ENCODE measurements at places on chromosomes 11 and 22.

- no peak for DNase-seq
These were observed 21.2 kb downstream of the PACSIN2 start for GRCh38 chr22:42993651-42994275.

GRCh38 chr22:29914165-29914564 lies 31.2 kb downstream of the MTMR3 start:
- peak; percentile 84 for DNase-seq

DNA sequence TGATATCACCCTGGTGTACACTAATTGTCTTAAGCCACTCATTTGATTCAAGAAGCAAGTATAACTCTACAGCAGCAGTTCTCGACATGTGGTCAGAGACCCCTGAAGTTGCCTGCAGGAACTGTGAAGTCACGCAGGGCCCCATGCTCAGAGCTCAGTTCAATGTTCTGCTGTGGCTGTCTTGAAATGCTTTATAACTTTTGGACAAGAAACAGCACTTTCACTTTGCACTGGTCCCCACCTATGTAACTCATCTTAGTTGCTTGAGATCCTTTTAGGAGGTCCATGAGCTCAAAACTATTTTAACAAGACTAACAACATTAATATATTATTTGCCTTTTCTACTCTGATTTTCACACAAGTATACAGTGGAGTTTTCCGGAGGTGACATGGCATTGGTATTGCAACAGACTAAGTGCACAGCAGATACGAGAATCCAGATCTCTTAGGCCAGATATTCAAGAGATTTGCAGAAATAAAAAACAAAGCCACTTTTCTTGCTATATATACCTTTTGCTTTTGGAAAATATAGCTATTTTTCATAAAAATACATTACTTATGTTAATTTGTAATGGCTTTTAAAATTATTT lies 64.8 kb downstream of the PRR5L start:
- DNase-seq, result no peak

- no peak for DNase-seq
These were observed 25.4 kb downstream of the COA4 start for GRCh38 chr11:73851046-73851764.

DNA sequence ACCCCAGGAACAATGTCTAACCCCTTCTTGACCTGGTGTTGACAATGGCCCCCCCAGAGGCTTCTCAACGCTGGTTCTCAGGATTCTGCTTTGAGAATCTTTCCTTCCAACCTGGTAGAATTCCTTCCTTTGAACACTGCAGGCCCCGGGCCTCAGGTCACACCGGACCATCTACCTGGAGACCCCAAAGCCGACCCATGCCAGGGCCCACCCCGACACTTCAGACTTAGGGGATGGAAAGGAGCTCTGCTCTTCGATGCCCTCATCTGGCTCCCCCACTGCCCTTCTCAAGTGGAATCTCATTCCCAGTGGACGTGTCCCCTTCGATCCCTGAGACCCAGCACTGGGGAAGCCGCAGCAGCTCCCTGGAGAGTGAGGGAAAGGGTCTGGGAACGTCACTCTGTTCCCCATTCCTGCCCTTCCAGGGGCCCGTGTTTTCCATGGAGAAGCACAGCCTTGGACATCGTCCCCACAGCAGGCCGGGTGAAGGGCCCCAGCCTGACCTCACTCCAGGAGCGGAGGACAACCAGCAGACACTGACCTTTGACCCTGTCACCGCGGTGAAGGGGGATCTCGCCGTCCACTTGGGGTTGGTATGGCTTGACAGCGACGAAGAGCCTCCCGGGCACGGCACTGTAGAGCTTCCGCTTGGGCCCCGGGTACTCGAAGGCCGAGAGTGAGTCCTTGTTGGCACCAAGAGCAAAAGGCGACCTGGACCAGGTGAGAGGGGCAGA lies 408.3 kb downstream of the CTTN start:
- no peak for DNase-seq

GRCh38 chr11:123702139-123702538 lies 39.3 kb downstream of the ZNF202 start:
- DNase-seq, result no peak

- no peak for DNase-seq
These were observed 198.5 kb upstream of the NCAM1 start for GRCh38 chr11:112762707-112763090.

DNA sequence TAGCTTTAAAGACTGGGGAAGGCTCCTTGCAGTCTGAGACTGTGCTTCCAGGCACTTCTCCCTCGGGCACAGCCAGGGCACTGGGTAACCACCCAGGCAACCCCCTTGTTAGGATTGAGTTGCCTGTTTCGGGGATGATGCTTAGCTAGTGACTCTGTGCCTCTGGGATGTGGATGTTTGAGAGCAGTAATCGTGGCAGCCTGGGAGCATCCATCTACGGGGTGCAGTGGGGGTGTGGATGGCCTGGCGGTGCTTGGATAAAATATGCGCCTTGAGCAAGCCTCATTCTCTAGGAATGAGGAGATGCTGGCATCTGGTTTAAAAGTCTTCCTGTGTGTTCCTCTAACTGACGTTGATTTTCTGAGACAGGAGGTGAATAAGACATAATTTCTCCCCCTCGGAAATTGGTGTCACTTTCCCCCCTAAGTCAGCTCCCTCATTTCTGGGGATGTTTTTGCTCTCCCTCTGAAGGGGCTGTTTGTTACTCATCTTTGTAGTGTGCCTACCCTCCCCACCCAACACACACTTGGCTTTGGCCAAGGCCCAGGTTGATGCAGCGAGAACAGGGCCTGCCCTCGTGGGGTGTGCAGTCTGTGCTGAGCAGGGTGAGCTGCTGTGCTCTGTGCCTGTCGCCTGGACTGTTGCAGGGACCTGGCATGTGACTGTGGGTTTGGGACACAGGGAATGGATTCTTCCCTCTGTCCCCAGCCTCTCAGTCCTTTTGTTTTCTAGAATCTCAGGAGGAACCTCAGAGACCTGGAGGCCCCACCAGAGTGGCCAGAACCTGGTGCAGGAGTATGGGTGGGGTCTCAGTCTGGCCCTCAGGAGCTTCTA lies 2.0 kb downstream of the GNAZ start:
- DNase-seq, result peak; percentile 18

DNA sequence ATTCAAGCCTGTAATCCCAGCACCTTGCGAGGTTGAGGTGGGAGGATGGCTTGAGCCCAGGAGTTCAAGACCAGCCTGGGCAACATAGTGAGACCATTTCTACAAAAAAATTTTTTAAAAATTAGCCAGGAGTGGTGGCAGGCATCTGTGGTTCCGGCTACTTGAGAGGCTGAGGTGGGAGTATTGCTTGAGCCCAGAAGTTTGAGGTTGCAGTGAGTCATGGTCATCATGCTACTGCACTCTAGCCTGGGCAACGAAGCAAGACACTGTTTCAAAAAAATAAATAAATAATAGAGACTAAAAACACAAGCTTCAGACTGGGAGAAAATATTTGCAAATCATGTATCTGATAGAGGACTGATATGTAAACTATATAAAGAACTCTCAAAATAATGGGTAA lies 33.2 kb downstream of the BTBD10 start:
- no peak for DNase-seq

DNA sequence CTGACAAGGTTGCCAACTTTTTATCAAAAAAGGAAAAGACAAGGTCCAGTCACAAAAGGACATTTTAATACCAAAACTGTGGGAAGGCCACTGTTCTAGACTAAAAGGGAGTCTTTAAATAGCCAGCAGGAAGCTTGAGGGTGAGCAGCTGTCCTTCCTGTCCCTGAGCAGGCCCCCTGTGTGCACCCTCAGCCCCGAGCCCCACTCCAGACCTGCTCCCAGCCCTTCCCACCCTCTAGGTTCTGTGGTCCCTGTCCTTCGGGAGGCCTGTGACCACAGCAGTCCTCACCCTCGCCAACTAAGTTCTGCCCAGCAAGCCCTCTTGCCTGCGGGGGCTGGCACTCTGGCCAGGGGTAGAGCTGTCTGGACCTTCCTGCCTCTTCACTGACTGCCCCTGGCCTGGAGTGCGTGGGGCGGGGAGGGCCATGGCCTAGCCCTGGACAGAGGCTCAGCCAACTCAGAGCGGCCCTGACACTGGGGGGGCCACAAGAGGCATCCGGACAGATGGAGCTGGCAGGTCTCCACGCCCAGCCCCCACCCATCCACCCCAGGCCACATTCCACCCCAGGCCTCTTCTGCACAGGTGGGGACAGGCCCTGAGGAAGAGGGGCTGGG lies 1.6 kb upstream of the PLXNB2 start:
- DNase-seq, result no peak

GRCh38 chr11:119509969-119510401 lies 87.0 kb upstream of the THY1 start:
- DNase-seq, result peak; percentile 33

DNA sequence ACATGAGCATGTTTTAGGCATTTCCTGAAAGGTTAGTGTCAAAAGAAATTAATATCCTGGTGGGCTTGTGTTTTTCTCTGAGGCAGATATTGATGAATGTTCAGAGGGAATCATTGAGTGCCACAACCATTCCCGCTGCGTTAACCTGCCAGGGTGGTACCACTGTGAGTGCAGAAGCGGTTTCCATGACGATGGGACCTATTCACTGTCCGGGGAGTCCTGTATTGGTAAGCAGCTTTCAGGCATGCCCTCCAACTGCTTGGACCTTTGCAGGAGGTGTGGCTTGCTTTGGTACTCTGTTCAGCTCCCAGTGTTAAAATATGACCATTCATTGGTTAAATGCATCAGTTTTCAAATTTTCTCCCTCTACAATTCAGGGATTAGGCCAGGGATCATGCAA lies 658.6 kb upstream of the ANO5 start:
- no peak for DNase-seq
